ENCODE measurements at places on chromosomes 13 and 19.

- no peak for DNase-seq
These were observed 505.6 kb downstream of the GPC5 start for GRCh38 chr13:91904005-91904404.

- DNase-seq, result no peak
These were observed 178.0 kb upstream of the MIR17HG start for GRCh38 chr13:91169321-91170050.

DNA sequence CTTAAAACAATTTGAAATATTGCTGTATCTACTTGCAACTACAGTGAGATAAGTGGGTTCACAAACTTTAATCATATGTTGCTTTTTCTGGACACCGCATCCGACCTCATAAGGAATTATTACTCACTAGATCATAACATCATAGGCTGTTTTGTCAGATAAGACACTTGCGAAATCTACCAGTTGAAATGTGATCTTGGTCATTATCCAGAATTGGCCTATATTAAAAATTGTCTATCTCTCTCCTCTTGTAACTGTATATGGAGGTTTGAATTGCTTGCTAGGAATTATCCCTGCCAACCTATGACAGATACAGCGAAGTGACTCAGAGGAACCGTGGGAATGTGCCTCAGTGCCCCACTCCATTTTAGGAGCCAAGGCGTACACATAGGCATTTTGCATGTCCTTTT, 117.0 kb upstream of the POSTN start:
- no peak for DNase-seq

GRCh38 chr13:85288698-85289097, 510.5 kb downstream of the SLITRK6 start:
- DNase-seq, result no peak

DNA sequence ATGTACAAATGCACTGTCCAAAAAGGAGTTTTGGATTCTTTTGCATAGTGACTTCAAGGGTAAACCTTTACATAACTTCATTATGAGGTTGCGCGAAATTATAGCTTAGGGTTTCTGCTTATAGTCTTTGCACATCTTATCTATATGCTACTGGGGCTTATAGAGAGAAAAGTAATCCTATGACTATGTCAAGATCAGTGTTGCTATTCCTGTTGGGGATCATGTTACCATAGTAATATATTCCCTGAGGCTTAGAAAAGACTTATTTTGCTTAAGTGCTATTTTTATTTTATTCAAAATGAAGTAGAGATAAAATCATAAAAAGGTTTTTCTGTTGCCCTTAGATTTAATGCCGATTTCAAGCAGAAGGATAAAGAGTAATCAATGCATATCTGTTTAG, 14.7 kb upstream of the POSTN start:
- no peak for DNase-seq

- no peak for DNase-seq
These were observed 148.3 kb downstream of the PDS5B start for GRCh38 chr13:32734511-32734910.

DNA sequence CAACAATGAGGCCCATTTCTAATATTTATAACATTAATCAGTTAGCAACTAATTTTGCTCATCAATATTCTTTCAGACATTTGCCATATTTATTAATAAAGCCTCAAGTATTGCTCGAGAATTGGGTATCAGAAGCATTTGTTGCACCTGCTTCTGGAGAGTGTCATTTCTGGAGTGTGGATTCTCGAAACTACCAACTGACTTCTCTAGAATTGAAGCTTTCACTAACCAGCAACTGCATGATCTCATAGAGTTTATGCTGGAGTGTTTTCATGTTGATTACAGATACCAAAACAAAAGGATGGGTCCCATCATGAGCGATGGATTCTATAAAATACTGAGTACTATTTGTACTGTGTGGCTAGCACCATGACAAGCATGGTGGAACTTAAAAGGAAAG, 121.0 kb upstream of the SLC7A1 start:
- DNase-seq, result no peak

DNA sequence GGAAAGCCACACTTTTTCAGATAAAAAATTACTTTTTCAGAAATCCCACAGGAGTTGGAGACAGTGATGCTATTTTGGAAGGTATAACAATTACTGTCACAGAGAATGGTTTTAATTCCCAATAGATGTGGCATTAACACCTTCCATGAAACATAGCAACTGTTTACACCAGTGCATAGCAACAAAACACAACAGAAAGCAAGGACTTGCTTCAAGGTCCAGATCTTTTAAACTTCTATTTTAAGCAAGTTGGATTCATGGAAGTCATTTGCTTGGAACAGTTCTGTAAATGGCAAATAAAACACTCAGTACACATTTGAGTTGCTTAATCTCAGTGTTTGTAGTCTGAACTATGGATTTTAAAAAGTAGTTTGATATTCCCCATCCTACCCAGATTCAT, 385.9 kb upstream of the SPRY2 start:
- DNase-seq, result no peak

DNA sequence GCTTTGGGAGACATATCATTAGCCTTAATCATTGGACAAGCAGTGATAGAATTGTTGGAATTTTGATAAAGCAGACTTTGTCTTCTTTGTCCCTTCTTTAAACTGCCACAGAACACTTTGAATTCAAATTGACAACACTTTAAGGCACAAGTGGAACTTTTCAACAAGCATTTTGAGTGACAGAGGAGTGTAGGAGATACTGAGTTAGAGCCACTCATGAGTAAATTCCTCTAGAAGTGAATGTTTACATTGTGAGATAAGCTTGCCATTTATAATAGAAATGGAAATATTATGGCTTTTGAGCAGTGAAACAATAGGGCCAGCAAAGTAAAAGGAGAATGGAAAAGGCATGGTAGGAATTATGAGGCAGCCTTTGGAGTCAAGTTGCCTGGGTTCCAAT, 515.8 kb downstream of the SLITRK6 start:
- DNase-seq, result no peak

- DNase-seq, result peak; percentile 11
These were observed 6.8 kb upstream of the ZNF283 start for GRCh38 chr19:43820098-43820883.

GRCh38 chr13:101751488-101751887, 299.0 kb downstream of the ITGBL1 start:
- no peak for DNase-seq

DNA sequence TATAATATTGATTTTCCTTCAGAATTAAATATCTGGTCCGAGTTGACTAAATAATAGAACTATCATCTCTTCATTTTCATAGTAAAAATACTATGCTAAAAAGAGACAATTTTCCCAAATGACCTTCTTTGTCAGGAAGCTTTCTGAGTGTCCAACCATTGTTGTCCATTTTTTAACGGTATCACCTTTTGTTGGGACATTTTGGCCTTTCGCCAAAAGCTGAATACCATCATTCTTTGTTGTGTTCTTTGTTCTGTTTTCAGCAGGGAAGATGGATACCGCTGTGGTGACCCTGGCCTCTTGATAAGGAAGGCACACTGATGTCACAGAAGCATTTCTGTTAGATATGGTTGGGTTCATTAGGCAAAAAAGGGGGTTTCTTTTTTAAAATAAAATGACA, 654.4 kb upstream of the GPC6 start:
- no peak for DNase-seq

DNA sequence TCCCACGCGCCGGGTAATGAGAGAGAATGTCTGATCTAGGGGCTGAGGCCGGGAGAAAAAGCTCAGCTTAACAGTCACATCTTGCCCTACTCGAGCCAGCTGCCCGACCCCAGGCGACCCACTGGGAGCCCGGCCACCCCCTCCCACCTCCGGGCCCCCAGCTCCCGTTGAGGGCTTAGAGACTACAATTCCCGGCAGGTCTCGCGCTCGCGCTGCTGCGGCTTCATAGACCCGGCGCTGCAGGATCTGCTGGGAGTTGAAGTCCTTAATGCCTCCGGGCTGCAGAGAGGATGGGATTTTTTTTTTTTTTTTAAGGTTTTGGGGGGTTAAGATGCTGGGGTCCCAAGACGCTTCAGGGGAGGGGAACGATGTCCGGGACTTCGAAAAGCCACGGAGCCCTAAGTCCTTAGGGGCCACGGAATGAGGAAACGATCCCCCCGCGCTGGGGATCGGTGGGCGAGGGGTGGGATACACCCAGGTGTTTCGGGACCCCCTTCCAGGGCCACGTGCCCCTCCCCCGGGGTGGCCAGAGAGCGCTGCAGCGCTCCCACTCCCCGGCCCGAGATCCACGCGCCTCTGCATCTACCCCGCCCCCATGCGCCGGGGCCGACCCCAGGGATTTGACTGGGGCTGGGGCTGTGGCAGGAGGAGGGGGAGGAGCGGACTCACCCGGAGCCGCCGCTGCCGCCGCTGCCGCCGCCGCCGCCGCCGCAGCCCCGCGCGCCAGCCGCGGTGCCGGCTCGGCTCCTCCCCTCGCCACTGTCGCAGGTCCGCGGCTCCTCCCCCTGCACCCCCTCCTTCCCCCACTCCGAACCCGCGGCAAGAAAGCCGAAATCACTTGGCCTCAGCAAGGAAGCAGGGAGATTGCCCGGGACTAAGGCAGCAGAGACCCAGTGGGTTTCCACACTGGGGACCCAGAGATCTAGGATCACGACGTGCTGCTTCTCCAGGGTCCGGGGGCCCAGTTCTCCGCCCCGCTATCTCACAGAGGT, at the start of gene SYT3:
Gene SYT3, minus strand, starts transcription at position 761 of the 992 bp plus-strand sequence. CDS start 2,470 bp downstream, outside the sequence.
- DNase-seq, result peak; percentile 19

- DNase-seq, result no peak
These were observed 35.6 kb upstream of the TPTE2 start for GRCh38 chr13:19596960-19597361.

- peak; percentile 18 for DNase-seq
These were observed 14.0 kb downstream of the SCGB2B2 start for GRCh38 chr19:34662919-34663318.

DNA sequence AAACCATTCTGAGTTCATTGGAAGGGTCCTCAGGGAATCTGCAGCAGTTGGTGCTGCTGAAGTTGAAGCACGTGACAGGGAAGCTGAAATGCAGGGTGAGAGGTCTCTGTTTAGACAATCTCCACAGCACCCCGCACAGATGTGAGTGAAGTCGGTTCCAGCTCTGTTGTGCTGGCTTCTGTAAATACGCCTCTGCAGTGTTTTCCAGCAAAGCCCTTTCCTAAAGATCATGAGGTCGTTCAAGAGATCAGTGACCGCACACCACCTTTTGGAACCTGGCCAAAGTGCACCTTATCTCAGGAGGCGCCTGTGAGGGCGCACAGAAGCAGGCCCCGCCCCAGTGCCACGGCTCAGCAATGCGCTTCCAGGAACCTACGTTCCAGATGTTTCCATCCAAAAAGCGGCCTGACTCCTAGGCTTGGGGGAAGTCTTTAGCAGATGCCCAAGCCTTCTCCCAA, 10.8 kb downstream of the CUL4A start:
- no peak for DNase-seq

DNA sequence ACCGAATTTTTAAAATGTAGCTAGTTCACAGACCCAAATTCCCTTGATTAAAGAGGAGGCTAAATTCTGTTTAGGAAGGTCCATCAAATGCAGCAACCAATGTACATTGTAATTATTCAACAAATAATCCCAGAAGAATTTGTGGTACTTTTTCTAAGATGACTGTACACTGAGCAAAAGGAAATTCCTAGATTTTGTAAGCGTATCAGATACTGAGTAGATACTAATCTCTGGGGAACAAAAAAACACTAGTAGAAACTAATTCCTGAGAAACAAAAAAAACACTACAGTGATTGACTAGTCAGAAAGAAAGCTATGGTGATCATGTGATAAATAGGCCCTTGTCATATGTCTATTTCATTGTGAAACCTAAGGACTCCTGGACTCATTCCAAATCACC, 246.1 kb downstream of the PCDH17 start:
- no peak for DNase-seq

GRCh38 chr13:81872581-81872980, 1531.7 kb upstream of the SPRY2 start:
- DNase-seq, result no peak

DNA sequence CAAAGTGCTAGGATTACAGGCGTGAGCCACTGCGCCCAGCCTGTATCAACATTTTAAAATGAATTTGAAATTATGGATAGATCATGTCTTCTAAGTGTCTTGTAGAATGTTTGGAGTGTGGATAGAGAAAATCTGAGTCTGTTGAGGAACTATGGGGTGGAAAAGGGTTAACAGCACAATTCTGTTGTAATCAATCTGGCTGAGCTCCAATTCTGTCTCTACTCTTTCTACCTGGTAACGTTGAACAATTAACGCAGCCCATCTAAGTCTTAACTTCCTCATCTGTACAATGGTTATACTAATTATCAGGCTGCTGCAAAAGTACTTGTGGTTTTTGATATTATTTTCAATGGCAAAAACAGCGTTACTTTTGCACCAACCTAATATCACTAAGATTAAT, 4.1 kb downstream of the FPR2 start:
- DNase-seq, result no peak

DNA sequence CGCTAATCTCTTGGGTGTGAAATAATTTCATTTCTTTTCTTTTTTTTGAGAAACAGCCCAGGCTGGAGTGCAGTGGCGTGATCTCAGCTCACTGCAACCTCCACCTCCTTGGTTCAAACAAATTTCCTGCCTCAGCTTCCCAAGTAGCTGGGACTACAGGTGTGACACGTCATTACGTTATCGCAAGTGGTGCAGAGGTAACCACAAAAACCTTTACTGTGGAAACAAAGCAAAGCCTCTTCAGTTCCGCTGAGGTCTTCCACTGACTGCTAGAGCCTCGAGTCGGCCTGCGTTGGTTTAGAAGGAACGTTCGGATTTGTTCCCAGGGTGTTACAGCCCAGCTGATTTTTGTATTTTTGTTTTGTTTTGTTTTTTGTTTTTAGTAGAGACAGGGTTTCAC, 2.0 kb upstream of the ZNF784 start:
- no peak for DNase-seq

GRCh38 chr13:62357887-62358645, 942.4 kb upstream of the PCDH20 start:
- no peak for DNase-seq

GRCh38 chr19:4109626-4109945, 14.3 kb downstream of the MAP2K2 start:
- DNase-seq, result no peak

DNA sequence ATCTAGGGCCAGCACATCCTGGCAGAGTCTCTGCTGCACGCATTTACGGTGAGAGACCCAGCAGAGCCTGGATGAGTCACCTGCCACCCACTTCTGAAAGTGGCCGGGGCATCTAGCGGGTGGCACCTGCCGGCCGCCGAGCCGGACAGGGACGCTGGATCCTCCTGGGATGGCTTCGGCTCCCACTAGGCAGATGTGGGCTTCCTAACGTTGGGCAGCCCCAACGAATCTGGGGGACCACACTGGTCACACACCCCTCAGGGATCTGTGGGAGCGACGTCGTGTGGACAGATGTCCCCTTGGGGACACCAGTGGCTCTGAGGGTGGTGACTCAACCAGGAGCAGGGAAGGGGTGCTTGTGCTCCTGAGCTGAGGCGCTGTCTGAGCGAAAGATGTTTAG, 32.2 kb downstream of the TMEM255B start:
- no peak for DNase-seq

Data from stimulated activated CD8-positive, alpha-beta memory T cell treated with anti-CD3 and anti-CD28 coated beads, Interleukin-7, amount 100 ng/mL, for 48 hours (primary cell).